Anterior cingulate cortex (tissue), 58 donors: ENCODE measurements at places on chromosomes 7 and 10.

GRCh38 chr10:116787893-116788665, 45.7 kb upstream of the HSPA12A start:
- peak; percentile 53 for DNase-seq

DNA sequence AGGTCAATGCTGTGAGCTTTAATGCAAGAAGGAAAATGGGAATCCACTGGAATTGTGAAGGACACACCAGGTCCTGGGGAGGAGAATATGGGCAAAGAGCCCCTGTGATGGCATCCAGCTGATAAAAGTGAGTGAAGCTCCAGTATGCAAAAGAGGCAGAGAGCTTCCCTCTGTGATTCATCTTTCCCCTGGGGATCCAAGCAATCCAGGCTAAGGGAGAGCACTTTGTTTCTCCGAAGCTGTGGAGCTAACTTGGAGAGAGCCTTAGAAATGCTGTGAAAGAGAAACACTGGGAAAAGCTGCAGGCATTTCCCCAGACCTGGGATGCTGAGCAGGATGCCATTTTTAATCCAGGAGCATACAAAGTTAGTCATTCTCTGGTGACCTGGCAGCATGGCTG, 489.5 kb downstream of the SH2D4B start:
- no peak for DNase-seq

DNA sequence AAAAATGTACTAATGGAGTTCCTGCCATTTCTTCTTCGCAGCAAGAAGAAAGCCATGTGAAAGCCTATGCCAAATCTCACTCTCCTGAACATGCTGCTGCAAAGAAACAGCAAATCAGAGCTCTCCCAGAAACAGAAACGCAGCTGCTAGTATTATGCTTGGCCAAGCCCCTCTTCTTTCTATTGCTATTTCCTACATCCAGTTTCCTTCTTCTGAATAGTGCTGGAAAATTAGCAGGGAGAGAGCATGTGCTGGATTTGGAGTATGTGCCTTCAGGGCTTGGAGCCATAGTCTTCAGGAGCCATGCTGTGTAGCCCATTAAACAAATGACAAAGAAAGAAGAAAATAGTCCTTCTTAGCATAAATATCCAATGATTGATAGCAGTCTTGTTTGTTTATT, 852.0 kb upstream of the PHF14 start:
- peak; percentile 30 for DNase-seq

GRCh38 chr7:26550492-26550891, 258.8 kb downstream of the SNX10 start:
- DNase-seq = no peak

- no peak for DNase-seq
Measured at GRCh38 chr7:55326081-55326835, 38.9 kb upstream of the LANCL2 start.

DNA sequence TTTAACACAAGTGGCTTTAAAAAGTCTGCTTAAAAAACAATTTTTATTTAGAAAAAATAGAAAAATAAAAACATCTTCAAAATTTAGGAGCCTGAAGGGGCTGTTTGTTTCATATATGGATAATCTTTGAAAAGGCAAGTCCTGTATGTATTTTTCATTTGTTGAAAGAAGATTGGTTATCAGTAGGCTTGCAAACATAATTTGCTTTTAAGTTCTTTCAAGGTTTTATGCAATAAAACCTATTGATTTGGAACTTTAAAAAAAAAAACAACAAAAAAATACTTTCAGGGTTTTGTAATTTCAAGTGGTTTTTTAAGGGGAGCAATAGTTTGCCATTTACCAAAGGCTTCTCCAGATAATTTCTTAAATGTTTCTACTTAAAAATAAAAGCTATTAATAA, 35.6 kb downstream of the MPLKIP start:
- DNase-seq = no peak

DNA sequence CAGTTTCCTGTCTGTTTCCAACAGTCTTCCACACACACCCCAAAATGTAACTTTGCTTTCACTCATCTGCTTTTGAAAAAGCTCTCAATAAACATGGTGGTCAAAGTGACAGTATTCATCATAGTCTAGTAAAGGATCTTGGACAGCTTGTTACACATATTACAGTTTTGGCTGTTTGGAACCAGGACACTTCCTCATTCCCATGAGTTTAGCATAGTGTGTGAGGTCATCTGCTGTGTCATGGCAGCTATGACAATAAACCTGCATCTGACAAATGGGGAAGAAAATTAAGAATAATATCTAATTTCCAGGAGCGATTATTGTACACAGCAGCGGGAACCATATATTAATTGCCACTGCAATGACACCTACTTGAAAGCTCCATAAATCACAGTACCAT, 184.3 kb upstream of the SLC26A5 start:
- DNase-seq = no peak

DNA sequence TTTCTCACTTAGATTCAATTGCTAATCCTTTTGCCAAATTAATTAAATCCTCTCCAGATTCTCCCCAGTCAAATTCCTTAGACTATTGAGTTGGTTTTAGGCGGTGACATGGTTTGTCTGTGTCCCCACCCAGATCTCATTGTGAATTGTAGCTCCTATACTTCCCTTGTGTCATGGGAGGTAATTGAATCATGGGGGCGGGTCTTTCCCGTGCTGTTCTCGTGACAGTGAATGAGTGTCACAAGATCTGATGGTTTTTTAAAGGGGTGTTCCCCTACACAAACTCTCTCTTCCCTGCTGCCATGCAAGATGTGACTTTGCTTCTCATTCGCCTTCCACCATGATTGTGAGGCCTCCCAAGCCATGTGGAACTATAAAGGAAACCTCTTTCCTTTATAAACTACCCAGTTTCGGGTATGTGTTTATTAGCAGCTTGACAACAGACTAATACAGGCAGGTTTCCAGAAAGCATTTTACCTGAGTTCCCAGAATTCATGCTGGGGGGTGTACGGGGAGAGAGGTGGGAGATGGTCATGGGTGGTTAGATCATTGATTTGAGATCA, 44.7 kb upstream of the GARS1 start:
- no peak for DNase-seq

DNA sequence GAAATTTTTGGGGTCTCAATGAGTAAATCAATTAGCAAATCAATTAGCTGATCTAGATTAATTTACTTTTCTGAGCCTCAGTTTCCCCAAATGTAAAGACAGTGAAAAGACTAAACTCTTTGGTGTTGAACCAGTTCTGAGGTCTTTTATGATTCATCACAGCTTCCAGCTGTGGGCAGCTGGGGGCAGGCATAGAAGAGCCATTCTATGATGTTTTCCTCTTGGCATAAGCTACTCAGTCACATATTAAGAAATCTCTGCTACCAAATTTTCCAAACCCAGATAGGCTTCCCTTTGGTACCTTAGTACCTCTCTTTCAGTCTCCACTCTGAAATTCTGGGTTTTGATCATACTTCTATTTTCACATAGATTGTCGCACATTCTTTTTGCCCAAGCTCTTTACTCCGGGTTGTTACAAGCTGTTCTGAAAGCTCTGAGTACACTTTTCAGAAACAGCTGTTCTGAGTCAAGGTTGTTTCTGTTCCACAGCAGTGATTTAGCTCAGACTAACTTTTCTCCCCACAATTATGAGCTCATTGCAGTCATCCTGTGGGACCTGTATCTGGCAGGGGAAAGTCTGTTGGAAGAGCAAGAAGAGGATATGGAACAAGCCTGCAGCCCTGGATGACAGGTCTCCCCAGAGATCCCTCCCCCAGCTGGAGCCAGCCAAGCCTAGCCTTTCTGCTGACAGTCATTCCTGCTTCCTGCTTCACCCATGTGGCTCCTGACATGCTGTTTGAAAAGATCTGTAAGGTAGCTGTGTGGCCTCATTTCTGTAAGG, 599.6 kb upstream of the GHITM start:
- peak; percentile 17 for DNase-seq

DNA sequence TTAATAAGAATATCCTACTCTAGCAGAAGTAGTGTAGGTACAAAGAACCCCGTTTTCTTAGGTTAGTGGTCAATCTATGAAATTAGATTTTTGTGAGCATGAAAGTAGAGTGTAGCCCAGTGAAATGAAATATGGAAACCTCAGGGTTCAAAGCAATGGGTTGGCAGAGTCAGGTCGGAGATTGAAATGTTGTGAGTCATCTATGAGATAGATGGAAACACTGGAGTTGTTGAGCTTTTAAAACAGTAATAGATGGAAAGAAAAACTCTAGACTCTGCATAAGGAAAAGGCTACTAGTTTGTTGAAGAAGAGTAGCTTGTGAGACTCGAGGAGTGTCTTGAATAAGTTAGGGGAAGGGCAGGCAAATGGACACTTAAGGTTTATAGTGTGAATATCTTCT, 251.9 kb downstream of the EXOC4 start:
- DNase-seq = no peak

- DNase-seq = no peak
Measured at GRCh38 chr10:92572362-92573090, 1.4 kb downstream of the IDE start.

- DNase-seq = no peak
Measured at GRCh38 chr10:114517368-114518250, 113.3 kb upstream of the AFAP1L2 start.

GRCh38 chr10:32054094-32054493, 2.1 kb downstream of the KIF5B start:
- no peak for DNase-seq

DNA sequence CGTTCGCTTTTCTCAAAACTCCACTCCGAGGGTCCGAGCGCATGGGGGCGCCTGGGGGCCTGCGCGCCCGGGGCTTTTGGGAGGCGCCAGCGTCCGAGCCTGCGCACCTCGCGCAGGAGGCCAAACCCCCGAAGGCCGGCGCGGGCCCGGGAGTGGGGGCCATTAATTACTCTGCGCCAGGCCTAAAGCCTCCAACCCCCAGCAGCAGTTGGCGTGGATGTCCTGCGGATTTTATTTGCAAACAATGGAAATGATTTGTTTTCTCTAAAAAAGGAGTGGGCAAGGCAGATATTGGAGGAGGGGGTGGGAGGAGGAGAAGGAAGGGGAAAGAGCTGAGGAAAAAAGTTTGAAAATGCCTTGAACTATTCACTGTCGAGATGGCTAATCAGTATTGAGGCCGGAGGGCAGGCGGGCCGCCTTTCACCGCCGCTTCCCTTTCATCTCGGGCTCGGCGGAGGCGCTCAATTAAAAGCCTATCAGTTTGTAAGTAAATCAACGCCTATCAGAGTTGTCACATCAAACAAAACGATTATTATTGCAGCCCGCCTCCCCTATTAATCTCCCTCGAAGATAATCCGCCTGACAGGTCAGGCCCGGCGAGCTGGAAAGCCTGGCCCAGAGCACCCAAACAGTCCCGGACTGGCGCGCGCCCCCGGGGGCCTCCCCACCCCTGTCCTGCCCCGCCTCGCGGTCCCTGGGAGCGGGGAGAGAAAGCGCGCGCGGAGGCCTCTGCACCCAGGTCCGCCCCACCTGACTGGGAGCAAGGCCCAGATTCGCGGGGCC, 3.4 kb upstream of the ZNF503 start:
- no peak for DNase-seq

GRCh38 chr10:84388148-84388547, 59.8 kb downstream of the CCSER2 start:
- DNase-seq = no peak

DNA sequence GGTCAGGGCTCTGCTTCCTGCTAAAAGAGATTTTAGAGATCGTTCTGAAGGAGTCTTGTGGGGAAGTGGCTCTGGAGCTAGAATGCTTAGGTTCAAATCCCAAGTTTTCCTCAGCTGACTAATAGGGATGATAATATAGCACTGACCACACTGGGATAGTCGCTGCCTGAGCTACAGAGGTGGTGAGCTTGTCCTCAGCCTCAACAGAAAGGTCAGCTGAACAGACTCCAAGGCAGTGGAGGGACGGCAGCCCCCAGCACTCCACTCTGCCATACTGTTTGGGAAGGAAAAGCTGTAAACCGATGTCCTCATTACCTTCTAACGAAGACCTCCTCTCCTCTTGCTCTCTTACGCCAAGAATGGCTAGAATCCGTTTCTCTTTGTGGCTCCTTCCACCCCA, 36.2 kb downstream of the KAT6B start:
- no peak for DNase-seq

DNA sequence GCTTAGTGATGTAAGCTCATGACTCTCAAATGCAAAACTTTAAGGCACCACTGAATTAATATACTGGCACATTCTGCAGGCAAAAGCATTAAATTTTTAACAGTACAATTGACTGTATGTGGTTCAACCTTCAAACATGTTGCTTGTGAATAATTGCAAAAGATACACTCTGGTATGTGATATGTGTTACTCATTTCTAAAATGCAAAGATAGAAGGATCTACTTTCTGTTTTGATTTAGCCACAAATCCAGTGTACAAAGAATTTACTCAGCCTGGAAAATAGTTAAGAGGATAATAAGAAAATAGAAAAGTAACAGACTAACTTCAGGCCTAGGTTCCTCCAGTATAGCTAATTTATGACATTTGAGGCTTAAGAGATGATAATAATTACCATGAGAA, 66.6 kb upstream of the NOBOX start:
- no peak for DNase-seq

GRCh38 chr7:28613262-28613661, 200.9 kb downstream of the CREB5 start:
- no peak for DNase-seq

- no peak for DNase-seq
Measured at GRCh38 chr10:131062621-131063260, 248.8 kb downstream of the TCERG1L start.

- DNase-seq = no peak
Measured at GRCh38 chr7:45107356-45107755, 4.1 kb downstream of the TBRG4 start.

DNA sequence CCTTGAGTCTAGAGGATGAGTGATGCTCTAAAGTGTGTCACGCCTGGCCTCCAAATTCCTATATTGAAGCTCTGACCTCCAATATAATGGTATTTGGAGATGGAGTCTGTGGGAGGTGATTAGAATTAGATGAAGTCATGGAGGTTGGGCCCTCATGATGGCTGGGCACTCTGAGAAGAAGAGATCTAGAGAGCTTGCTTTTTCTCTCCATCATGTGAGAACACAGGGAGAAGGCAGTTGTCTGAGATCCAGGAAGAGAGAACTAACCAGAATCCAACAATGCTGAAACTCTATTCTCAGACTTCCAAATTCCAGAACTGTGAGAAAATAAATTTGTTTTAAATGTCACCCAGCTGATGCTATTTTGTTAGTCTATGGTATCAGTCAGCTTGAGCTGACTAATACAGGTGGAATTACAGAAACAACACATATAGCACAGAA, 15.1 kb downstream of the RNF216 start:
- no peak for DNase-seq

- DNase-seq = no peak
Measured at GRCh38 chr10:80477-81105, 31.5 kb upstream of the TUBB8 start.

GRCh38 chr10:1548596-1548995, 188.7 kb downstream of the ADARB2 start:
- no peak for DNase-seq

DNA sequence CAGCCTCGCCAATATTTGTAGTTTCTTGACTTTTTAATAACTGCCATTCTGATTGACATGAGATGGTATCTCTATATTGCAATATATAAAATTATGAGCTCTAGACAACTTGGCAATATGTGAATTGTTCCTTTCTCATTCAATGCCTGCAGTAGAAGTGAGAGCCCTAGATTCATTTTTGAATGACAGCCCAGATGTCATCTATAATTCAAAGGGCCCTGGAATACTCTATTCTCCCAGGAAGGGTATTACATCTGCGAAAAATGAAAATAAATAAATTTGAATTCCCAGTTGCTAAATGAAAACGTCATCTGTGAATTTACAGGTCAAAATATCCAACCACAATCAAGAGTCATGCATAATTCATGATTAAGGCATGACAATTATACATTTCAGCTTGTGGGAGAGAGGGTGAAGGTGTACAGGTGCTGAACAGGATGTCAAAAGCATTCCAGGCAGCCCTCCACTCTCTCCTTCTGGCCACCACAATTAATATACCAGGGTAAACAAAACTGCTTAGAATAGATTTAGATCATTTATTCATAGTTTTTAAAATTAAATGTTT, 1147.3 kb downstream of the XPNPEP1 start:
- no peak for DNase-seq

- DNase-seq = no peak
Measured at GRCh38 chr10:4068629-4069028, 283.6 kb upstream of the KLF6 start.
